Stimulated activated CD8-positive, alpha-beta memory T cell treated with anti-CD3 and anti-CD28 coated beads, Interleukin-4, amount 100 ng/mL, for 48 hours (primary cell): ENCODE measurements at places on chromosomes 13 and 19.
A peak's percentile ranks its signal among the peaks of the same experiment; 100 is the strongest.

DNA sequence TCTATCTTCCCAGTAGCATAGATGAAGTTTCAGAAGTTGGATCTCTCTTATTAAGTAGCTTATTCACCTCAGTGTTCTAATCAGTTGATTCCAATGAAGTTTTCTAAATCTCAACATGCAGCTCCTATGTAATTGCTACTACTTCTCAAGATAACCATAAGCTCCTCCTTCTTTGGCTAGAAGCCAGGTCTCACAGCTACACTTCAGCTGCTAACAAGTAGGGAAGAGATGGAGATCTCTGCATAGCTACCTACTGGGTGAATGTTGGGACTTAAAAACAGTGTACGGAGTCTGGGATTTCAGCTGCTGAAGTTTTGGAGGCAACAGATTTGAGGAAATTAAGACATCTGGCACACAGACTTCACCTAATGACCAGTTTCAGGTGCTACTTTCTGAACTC lies 661.0 kb downstream of the SLITRK1 start:
- no peak for DNase-seq

GRCh38 chr19:55539090-55539984 lies 2.4 kb upstream of the SBK2 start:
- DNase-seq = no peak

DNA sequence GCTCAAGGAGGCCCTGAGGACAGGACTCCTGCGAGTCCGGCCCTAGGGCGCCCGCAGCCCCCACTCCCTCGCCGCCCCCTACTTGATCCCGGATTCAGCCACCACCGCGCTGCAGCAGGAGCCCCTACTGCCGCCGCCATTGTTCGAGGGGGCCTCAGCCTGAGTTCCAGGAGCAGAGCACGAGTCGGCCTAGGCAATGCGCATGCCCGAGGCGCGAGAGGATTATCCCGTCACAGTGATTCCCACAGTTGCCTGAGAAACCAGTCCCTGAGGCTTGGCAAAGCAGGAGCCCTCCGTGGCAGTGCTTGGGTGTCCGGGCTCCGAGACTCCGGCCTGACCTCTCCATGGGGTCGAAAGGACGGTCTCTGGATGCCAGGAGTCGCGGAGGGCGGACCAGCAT lies 68.4 kb upstream of the ZNF420 start:
- no peak for DNase-seq

DNA sequence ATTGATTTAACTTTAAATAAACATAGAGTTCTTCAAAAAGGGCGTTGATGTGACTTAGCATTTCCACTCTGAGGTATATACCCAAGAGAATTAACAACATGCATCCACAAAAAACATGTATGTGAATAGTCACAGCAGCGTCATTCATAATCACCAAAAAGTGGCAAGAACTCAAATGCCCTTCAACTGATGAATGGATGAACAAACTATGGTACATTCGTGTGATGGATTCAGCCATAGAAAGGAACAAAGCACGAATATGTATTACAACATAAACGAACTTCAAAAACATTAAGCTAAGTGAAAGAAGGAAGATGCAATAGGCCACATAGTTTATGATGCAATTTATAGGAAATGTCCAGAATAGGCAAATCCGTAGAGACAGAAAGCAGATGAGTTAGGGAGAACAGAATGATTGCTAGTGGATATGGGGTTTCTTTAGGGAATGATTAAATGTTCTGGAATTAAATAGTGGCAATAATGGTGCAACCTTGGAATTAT lies 72.3 kb upstream of the UQCRFS1 start:
- no peak for DNase-seq

DNA sequence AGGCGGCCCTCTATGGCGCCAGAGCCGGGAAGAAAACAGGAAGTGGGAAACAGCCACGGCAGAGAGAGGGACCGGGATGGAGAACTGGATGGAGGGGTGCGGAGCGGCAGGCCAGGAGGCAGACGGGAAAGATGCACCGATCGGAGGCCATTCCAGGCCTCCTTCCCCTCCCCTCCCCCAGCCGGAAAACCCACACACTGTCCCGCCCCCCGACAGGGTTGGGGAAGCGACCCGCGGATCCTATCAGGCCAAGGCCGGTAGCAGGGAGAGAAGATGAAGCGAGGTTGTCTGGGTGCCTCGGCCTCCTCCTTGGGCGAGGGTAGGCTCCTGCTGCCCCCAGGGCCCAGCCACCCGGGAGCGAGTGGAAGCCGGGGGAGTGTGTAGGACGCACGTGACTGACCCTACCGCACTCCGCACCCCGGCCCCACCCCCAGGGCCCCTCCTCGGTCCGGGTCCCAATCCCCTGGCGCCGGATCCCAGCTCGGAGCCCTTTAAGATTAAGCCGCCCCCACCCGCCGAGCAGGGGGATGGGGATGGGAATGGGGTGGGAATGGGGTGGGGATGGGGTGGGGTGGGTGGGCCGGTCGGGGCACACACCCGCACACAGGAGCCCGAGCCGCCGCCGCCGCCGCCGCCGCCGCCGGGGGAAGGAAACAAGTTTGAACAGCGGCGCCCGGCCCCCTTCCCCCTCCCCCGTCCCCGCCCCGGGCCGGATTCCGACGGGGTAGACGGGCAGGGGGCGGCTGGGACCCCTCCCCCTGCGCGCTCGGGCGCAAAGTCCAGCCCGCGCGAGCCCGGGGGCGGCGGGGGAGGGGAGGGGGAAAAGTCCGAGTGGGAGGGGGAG lies 1.5 kb downstream of the ERF start:
- peak; percentile 72 for DNase-seq

GRCh38 chr13:77728265-77729125 lies 31.0 kb downstream of the SLAIN1 start:
- no peak for DNase-seq

DNA sequence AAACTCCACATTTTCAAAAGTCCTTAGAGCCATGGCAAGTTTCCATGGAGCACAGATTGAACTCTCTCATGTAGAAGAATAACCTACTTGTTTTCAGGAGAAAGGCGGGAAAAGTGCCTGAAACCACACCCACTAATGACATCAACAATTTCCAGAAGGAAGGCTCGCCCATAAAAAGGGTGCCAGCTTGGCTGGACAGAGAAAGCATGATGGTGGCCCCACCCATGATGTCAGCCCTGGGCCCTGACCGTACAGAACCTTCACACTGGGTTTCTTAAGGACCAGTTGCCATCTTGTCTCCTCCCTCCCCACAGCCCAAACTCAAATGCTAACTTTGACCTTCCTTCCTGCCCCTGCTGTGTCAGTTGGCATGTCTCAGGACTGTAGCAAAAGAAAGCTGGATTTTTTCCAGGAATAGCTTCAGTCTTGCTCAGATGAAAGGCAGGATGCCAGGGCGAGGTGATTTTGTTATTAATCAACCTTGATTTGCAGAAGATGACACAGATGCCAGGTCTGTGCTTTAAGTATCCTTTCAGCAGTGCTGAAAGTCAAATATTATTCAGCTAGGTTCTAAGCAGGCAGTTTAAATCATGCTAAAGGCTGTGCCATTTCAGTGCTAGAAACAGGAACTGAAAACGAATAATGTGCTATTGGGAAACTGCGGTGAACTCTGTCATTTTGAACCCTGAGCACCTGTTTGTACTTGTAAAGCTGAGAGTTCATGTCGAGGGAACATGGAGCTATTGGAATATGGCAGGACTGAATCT lies 89.5 kb upstream of the RFC3 start:
- no peak for DNase-seq

DNA sequence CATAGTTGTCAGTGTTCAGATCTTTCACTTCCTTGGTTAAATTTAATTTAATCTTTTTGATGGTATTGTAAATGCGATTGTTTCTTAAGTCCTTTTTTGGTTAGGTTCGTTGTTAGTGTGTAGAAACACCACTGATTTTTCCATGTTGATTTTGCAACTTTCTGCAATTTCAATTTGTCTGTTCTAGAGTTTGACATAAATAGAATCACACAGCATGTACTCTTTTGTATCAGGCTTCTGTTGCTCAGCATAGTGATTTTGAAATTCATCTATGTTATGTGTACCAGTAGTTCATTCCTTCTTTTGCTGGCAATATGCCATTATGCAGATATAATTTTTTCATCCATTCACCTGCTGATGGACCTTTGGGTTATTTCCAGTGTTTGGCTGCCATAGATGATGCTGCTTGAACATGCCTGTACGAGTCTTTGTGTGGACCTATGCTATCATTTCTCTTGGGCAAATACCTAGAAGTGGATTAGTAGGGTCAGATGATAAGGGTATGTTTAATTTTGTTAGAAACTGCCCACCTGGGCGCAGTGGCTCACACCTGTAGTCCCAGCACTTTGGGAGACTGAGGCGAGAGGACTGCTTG lies 33.1 kb downstream of the BICRA start:
- no peak for DNase-seq

DNA sequence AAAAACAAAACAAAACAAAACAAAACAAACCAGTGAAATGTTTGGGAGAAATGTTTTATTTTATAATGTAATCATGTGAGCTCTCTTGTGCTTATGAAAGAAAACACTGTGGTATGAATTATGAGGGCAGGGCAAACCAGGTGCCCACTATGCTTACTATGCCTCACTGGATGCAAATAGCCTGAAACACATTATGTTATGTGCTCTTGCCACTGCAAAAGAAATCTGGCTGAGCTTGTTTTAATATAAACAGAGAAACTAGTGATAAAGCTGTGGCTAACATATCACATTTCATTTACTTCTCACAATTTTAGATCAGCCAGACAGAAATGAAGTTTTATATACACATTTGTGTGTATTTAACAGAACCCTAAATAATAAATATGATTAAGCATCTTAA lies 8.7 kb upstream of the NBEA start:
- DNase-seq = no peak

- no peak for DNase-seq
Observed at GRCh38 chr19:4067396-4068046, 822 bp upstream of the ZBTB7A start.

DNA sequence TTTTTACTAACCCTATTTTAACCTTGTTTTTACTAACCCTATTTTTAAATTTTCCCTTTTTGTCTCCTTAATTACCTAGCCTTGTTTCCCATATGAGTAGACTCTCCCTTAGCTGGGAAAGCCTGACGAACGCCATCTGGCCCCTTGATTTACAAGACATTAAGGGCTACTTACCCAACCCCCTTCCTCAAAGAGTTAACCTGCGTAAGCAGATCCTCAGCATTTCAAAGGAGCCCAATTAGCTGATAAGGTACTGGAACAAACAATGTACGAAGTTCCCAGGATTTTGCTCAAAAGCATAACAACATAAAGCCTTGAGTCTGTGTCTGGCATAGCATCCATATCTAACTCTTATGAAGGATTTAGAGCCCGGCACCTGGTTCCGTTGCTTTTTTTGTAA lies 4.7 kb upstream of the MVB12A start:
- DNase-seq = no peak

- DNase-seq = no peak
Observed at GRCh38 chr13:20271441-20271840, 39.3 kb upstream of the GJB6 start.

DNA sequence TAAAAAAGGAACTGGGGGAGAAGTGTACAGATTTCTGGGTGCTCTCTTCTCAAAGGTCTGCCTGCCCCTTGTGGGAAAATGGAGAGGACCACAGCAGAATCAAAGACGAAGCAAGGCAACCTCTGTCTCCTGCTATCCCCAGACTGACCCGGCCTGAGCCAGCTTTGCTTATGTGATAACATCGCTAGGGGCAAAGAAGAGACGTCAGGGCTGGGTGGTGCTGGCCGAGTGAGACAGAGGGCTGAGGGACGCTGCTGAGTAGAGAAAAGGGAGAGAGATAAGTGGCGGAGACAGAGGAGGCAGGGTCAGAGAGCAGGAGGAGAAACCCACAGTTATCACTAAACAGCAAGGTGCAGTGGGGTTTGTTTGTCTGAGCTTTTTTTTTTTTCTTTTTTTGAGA lies 4.6 kb upstream of the MUC16 start:
- no peak for DNase-seq

GRCh38 chr13:110419946-110420345 lies 112.9 kb downstream of the COL4A2 start:
- DNase-seq = no peak
